ENCODE measurements at places on chromosomes 6 and 20.

DNA sequence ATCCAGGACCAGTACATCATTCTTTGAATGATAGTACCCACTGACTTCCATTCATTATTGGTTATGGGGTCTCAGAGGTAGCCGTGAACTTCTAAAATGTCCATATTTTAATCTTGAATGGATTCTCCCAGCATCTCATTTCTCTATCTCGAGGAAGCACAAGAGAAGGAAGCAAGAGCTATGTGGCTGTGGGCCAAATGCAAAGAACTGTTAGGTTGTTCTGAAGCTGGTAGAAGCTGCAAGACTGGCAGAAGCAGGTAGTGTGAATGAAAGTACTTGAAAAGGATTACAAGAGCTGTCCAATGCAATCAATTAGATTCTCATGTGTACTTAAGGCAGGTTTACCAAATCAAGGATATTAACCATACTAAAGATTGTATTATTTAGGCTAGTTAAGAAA, 1131.8 kb downstream of the GRIK2 start:
- DNase-seq = no peak

DNA sequence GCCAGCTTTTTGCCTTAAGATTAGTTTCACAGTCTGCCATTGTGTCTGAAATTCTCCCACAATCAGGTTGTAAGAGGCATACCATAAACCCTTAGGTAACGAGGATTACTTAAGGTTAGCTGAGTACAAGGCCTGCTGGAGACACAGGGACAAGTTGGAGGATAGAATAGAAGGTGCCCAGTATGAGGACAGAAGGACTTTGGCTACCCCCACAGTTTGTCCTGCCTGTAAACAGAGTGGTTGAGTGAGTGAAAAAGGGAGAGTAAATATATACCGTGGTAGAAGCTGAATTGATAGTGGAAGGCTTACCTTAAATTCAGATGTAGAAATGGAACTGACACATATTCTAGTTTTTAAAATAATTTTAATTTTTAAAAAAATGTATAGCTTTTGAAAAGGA, 19.3 kb downstream of the RPRD1B start:
- no peak for DNase-seq

- DNase-seq = no peak
These were observed 72.8 kb upstream of the PMEPA1 start for GRCh38 chr20:57782631-57783041.

- DNase-seq = peak; percentile 75
These were observed 20.7 kb downstream of the DYNLRB1 start for GRCh38 chr20:34536798-34537394.

- DNase-seq = no peak
These were observed 168.3 kb upstream of the STMND1 start for GRCh38 chr6:16933532-16933931.

Data from HuH-7 (cell line).